NCI-H1930 (cell line): ENCODE measurements at places on chromosomes 11 and 22.

DNA sequence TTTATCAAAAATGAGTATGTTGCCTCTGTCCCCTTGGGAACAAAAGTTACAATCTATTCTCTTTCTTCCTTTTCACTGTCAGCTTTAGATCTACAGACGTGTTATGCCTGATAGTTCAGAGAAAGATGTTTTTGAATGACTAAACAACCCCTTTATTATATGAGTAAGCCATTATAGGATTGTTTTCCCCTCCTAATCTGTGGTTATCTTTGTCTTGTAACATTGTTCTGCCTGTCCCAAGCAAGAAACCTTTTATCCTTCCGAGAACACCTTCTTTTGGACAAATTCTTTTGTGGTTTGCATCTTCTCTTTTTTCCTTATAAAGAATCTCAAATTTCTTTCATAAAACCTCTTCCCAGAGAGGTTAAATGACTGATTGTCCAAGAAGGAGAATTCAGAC is 208.4 kb downstream of the DDX10 start:
- DNase-seq: no peak

DNA sequence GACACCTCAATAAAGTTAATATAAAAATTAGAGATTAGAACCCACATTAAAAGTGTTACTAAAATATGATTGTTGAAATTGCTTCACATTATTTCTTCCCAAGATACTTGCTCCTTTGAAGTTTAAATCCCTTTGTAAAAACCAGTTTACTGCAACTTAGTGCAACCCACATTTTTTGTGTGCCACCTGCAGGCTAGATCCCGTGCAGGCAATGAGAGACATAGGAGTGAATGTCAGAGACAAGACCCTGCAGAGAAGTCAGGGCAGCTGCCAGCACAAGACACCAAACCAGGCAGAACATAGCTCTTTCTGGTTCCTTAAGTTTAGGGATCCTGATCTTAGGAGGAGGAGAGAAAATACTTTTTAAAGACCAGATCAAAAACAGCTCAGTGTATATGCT is 142.8 kb upstream of the MTNR1B start:
- DNase-seq: no peak

DNA sequence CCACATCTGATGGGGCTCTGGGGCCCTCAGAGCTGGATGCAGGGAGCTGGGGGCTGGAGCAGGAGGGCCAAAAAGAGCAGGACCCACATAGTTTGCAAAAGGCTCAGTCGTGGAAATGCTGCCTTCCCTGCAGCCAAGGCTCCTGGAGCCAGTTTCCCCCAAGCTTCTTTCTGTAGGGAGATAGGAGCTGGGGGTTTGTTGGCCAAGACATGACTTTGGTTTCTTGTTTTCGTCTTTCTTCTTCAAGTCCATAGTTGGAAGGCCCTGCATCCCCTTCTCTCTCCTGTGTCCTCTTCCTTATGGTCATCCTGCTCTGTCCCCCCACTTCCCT is 36.3 kb downstream of the IGF2 start:
- no peak for DNase-seq

GRCh38 chr11:75506827-75507226 is 18.9 kb downstream of the GDPD5 start:
- no peak for DNase-seq

- no peak for DNase-seq
Measured at GRCh38 chr22:35960854-35961253, 67.8 kb downstream of the RBFOX2 start.

GRCh38 chr11:112656772-112657428 is 304.3 kb upstream of the NCAM1 start:
- no peak for DNase-seq

- no peak for DNase-seq
Measured at GRCh38 chr11:121293288-121293594, 670 bp downstream of the SC5D start.

DNA sequence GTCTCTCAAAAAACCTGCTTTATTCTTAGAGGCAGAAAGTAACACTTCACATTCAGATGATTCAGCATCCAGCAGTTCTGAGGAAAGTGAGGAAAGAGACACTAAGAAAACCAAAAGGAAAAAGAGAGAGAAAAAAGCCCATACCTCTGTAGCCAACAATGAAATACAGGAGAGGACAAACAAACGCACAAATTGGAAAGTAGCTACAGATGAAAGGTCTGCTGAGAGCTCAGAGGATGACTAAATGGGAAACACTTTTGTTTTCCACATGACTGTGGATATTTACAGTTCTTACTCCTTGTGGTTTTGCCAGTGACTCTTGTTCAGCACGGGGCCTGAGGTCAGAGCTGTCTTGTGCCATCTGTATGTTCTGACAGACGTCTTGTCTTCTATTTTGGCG is 3.8 kb downstream of the TIMM8B start:
- DNase-seq: no peak

DNA sequence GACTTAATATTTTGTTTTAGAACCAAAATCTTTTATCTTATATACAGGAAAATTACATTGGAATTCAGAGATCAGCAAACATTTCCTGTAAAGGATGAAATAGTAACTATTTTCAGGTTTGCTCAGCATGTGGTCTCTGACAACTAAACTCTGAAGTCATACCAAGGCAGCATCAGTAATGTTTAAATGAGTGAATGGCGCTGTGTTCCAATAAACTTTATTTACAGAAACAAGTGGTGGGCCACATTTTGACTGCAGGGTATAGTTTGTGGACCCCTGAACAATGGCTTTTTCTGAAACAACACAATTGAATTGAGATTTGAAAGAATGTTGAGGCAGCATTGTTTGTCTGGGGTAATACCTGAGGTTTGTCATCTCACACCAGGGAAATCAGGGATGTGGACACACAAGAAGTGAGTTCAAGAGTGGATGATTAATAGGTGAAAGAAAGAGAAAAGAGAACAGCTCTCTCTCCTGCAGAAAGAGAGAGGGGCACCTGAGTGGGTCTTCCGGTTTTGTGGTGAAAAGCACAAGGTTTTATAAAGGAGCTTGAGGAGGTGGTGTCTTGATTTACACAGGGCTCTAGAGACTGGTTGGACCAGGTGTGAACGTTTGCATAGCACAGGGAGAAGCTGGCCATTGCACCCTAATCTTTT is 113.5 kb upstream of the VPREB1 start:
- no peak for DNase-seq

DNA sequence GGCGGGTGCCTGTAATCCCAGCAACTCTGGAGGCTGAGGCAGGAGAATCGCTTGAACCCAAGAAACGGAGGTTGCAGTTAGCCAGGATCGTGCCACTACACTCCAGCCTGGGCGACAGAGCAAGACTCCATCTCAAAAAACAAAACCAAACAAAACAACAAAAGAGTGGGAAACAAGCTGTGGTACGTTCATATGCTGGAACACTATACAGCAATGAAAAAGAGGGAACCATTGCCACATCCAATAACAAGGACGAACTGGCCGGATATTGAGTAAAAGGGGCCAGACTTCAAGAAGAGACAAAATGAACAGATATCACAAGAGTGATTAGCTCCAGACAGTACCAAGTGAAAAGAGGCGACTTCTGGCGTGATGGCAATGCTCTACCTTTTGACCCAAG is 4.9 kb downstream of the MACROD1 start:
- no peak for DNase-seq

DNA sequence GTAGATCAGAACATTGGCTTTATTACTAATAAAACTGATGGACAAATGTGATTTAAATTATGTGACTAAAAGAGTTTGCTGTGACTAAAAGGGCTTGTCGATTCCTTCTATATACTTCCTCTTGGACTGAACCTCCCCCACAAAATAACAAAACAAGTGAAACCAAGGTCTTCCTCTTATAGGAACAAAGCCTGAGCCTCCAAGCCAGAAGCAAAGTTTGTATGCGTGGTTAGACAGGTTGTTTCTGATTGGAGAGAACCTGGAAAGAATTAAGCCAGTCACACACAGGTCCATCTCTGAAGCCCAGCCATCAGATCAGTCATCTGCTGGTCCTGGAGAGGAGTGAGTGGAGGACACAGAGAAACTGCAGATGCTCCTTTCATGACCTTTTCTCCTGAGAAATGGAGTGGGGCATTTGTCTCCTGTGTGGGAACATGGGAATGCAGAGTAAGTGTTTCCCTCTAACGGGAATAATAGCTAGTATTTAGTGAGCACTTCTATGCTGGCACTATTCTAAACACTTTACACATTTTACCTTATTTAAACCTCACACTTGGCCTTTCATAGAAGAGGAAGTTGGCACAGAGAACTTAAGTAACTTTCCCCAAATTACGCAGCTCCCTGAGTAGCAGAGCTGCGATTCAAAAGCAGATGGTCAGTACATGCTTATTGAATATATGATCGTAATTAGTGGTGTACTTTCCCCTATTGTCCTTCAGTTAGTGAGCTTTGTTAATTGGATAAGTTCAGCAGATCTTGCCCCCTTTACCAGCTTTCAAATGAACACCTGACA is 77.1 kb downstream of the UVRAG start:
- DNase-seq: no peak

DNA sequence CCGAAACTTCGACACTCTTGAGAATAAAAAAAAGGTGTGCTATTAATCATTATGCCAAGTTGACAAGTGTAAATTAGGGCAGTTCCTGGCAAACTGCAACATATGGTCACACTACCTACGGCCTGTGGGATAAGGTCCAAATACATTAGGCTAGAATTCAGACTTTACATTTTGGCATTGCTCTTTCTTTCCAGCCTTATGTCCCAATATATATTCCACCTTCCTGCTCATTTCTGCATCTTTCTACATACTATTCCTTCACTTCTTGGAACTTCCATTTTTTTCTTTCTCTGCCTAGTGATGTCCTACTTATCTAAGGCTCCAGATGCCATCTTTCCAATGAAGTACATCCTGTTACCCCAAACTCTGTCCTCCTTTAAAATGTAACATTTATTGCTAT is 577.2 kb downstream of the LRRC4C start:
- DNase-seq: no peak

- DNase-seq: peak; percentile 35
Measured at GRCh38 chr22:43090130-43090789, 1.1 kb upstream of the TTLL1 start.

DNA sequence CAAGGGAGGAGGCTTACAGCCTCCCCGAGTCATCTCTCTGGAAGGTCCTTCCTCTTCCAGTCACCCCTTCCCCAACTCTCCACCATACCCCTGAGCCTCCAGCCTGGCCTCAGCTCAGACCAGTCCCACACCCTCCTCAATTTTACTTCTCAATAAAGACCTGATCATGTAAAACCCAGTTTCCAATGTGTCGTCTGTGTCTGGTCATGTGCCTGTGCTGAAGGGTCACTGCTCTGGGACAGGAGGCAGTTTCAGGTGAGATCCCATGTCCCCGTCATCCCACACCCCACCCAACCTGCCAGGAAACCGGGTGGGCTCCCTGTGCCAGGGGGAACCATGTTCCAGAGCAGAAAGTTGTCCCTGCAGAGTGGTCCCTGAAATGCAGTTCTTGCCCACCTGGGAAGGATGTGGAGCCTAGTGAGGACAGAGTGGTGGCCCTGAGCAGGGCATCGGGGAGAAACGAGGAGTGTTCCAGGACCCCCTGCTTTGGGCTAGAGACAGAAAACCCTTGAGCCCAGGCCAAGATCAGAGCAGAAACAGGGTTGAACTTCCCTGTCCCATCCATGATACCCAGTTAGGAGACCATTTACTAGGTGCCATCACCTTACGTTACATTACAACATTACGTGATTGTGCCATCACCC is 19.4 kb downstream of the IGLL5 start:
- DNase-seq: no peak

DNA sequence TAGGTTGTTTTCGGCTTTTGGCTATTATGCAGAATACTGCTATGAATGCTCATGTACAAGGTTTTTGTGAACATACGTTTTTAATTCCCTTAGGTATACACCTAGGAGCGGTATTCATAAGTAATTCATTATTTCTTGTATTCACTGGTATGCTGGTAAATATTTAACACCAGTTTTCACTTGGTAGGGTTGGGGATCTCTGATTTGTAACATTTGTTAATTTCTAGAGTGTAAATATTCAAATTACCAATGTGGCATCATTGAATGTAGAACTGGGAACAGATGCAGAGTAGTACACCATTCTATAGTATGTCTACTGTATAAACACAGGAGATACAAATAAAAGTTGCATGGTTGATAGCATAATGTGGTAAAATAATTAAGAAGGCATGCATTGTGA is 16.3 kb downstream of the GVQW3 start:
- DNase-seq: no peak

GRCh38 chr22:30325065-30325720 is 1.5 kb downstream of the TBC1D10A start:
- DNase-seq: no peak

- DNase-seq: no peak
Measured at GRCh38 chr11:74037309-74037708, 28.4 kb upstream of the UCP3 start.
